Right atrium auricular region (tissue), 2 donors: ENCODE measurements at places on chromosomes 2 and 18. TPM values are rescaled to one million over a fixed set of nuclear protein-coding genes. Genes with fewer than 3 reads are reported as not detected.
A peak's percentile ranks its signal among the peaks of the same experiment; 100 is the strongest.

Gene IL36B
- not detected for total RNA-seq

GRCh38 chr2:138475277-138475776 lies 26.2 kb upstream of the SPOPL start:
- DNase-seq, result no peak
- no peaks in the 10 kb centered on the region for H3K27me3 ChIP-seq
- H3K4me3 ChIP-seq, result no peak overlapping the region
- no peak overlapping the region for H3K27ac ChIP-seq

GRCh38 chr2:234770031-234770506 lies 181.7 kb upstream of the SH3BP4 start:
- no peaks in the 10 kb centered on the region for H3K36me3 ChIP-seq
- no peak overlapping the region for H3K27ac ChIP-seq
- DNase-seq, result no peak
- H3K27me3 ChIP-seq, result no peaks in the 10 kb centered on the region
- H3K4me1 ChIP-seq, result no peaks in the 10 kb centered on the region

Gene POTEI
- 3.2 TPM for total RNA-seq

GRCh38 chr18:3342628-3343027 lies 80.7 kb downstream of the MYL12B start:
- no peaks in the 10 kb centered on the region for H3K4me1 ChIP-seq
- no peak for DNase-seq
- H3K27me3 ChIP-seq, result no peaks in the 10 kb centered on the region
- no peak overlapping the region for H3K27ac ChIP-seq
- H3K4me3 ChIP-seq, result no peak overlapping the region

- H3K27me3 ChIP-seq, result no peaks in the 10 kb centered on the region
- H3K36me3 ChIP-seq, result no peaks in the 10 kb centered on the region
- no peak overlapping the region for H3K4me3 ChIP-seq
- H3K27ac ChIP-seq, result no peak overlapping the region
- DNase-seq, result no peak
- peaks cover 9% of the 10 kb centered on the region for H3K4me1 ChIP-seq
Observed at GRCh38 chr2:172404824-172405223, 22.6 kb upstream of the ITGA6 start.

- no peak overlapping the region for H3K27ac ChIP-seq
- no peaks in the 10 kb centered on the region for H3K27me3 ChIP-seq
- no peaks in the 10 kb centered on the region for H3K36me3 ChIP-seq
Observed at GRCh38 chr18:37122877-37123276, 293.9 kb downstream of the KIAA1328 start.

Gene SCN7A
- total RNA-seq, result 6.2 TPM

Gene SERPINB5
- not detected for total RNA-seq

Gene CRYGC
- not detected for total RNA-seq

DNA sequence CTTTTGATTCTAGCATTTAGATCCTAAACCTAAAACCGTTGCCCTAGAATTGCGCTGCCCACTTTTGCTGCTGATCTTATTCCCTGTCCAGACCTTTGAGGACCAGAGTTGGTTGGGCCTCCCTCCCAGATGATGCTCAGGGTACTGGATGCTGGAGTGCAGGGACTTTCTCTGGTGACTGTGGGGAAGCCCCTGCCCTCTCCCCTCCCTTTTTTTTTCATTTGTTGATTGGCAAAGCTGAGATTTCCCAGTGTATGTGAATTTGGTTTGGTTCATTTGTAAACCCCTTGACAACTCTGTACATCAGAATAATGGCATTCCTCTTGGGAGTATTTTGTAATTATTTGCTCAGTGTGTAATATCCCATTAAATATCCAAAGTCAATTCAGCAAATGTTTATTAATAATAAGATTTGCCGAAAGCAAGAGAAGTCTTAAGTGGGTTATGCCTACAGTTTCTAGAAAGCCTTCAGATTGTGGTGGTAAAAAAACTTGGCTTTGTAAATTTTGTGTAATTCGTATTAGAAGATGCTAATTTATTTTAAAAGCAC lies 28.3 kb downstream of the RAB31 start:
- H3K4me1 ChIP-seq, result no peaks in the 10 kb centered on the region
- no peak overlapping the region for H3K4me3 ChIP-seq
- H3K27me3 ChIP-seq, result no peaks in the 10 kb centered on the region

GRCh38 chr2:70831861-70832260 lies 3.8 kb downstream of the CD207 start:
- no peaks in the 10 kb centered on the region for H3K27me3 ChIP-seq
- no peaks in the 10 kb centered on the region for H3K36me3 ChIP-seq
- no peaks in the 10 kb centered on the region for H3K4me1 ChIP-seq

Gene HOXD13
- not detected for total RNA-seq

- H3K36me3 ChIP-seq, result no peaks in the 10 kb centered on the region
- no peak overlapping the region for H3K27ac ChIP-seq
- H3K4me3 ChIP-seq, result no peak overlapping the region
- DNase-seq, result no peak
- no peaks in the 10 kb centered on the region for H3K27me3 ChIP-seq
Observed at GRCh38 chr2:142944264-142944663, 66.8 kb downstream of the KYNU start.

DNA sequence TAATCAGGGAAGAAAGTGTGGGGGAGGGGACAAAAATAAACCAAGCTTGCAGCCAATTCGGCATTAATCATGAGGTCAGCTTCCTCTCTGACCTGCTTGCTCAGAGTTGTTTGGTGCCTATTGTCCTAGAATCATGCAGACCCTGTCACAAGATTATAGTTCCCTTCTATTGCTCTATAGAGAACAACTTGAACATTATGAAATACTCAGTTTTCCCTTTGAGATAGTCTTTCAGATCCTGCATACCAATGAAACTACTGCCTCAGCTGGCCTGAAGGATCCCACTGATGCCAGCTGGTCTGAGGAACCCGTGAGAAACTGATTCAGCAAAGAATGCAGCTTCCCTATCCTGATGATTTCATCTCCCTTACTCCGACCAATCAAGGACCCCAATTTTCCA lies 955 bp upstream of the BBS5 start:
- H3K4me3 ChIP-seq, result no peak overlapping the region
- H3K27me3 ChIP-seq, result no peaks in the 10 kb centered on the region
- DNase-seq, result no peak
- peaks cover 12% of the 10 kb centered on the region for H3K4me1 ChIP-seq
- H3K27ac ChIP-seq, result no peak overlapping the region

DNA sequence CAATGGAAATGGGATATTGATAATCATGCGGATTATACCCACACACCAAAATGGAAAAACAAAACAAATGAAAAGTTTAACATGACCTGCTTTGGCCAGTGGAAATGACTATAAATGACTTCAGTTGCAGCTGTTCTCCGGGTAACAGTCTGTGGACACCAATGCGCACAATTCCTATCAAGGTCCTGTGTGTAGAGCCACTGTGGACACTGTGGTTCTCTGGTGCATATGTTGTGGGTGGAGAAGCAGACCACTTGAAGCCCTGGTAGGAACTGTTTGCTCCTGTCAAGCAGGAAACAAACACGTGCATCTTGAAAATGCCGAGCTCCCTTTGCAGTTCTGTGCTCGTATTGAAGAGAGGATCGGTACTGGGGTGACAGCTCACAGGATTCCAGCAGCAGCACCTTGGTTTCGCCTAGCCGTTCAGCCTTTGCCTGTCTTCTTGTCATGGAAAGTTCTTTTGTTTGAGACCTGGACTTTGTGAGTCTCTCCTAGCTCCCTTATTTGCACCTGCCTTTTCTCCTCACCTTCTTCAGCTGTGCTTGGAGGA lies 32.9 kb downstream of the NCK2 start:
- no peaks in the 10 kb centered on the region for H3K27me3 ChIP-seq
- H3K4me1 ChIP-seq, result peaks cover 74% of the 10 kb centered on the region
- no peak overlapping the region for H3K4me3 ChIP-seq
- no peak overlapping the region for H3K27ac ChIP-seq

- peak overlapping the region; percentile 99 for H3K27ac ChIP-seq
- H3K36me3 ChIP-seq, result peaks cover 49% of the 10 kb centered on the region
- H3K27me3 ChIP-seq, result no peaks in the 10 kb centered on the region
- H3K4me3 ChIP-seq, result peak overlapping the region; percentile 98
Observed at GRCh38 chr2:85540133-85540648, 1.2 kb downstream of the MAT2A start.

GRCh38 chr2:228847684-228848083 lies 423.4 kb downstream of the PID1 start:
- H3K27me3 ChIP-seq, result no peaks in the 10 kb centered on the region
- H3K4me3 ChIP-seq, result no peak overlapping the region
- no peaks in the 10 kb centered on the region for H3K4me1 ChIP-seq
- no peak for DNase-seq

Gene UGT1A8
- total RNA-seq, result not detected

DNA sequence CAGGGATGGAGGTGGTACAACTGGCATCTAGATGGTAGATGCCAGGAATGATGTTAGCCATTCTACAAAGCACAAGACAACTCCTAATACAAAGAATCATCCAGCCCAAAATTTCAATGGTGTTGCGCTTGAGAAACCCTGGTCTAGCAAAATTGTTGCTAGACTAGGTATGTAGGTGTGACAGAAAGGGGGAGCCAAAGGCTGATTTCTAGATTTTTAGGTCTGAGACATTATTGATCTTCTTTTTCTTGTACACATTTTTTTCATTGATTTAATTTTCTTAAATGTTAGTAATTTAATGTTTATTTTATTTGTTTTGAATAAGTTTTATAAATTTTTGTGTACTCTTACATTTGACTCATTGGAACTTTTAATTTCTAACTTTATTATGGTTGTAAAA lies 216.4 kb downstream of the FSIP2 start:
- H3K36me3 ChIP-seq, result no peaks in the 10 kb centered on the region
- DNase-seq, result no peak
- H3K27ac ChIP-seq, result no peak overlapping the region
- H3K27me3 ChIP-seq, result no peaks in the 10 kb centered on the region
- H3K4me3 ChIP-seq, result no peak overlapping the region
- H3K4me1 ChIP-seq, result no peaks in the 10 kb centered on the region
